Activated CD8-positive, alpha-beta memory T cell treated with anti-CD3 and anti-CD28 coated beads for 48 hours (primary cell): ENCODE measurements at places on chromosomes 2 and 18.

GRCh38 chr2:45588158-45588829, 22.8 kb downstream of the SRBD1 start:
- DNase-seq = no peak

- DNase-seq = no peak
These were observed 91.4 kb upstream of the FHL2 start for GRCh38 chr2:105490204-105490603.

- DNase-seq = no peak
These were observed 51.1 kb downstream of the TEX51 start for GRCh38 chr2:126949775-126950174.

DNA sequence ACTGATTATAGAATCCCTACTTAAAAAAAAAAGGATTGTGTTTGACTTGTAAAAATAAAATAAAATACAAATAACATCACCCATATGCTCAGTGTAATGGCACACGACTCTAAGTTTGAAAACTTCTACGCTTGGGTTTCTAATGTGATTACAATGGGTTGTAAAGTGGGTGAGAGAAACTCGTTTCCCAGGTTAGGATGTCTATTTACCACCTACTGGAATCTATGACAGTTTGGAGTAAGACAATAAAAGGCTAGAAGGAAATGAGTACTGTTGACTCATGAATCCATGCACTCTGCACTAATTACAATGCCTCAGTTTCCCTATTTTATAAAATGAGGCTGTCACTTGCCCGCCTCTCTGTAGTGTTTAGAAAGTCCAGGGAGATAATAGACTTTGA, 204.2 kb upstream of the FBXO11 start:
- no peak for DNase-seq

- DNase-seq = no peak
These were observed 250.4 kb upstream of the DSEL start for GRCh38 chr18:67766930-67767329.

GRCh38 chr2:230230087-230230486, 4.6 kb downstream of the SP140 start:
- no peak for DNase-seq

DNA sequence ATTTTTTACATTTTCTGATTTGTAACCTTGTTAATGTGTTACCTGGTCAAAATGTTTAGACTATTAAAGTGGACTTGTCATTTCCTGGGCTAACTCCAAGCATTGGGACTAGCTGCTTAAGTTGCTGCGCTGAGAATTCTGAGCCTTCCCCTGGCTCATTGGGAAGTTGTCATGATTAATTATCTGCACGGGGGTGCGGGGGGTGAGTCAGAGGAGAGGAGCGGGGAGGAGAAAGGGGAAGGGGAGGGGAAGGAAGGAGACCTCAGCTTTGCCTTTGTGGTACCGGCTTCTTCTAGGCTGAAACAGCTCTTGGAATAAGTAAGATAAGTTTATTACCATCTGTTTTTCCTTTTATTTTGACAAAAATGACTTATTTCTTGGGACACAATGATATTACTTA, 52.9 kb upstream of the APCDD1 start:
- DNase-seq = no peak

- no peak for DNase-seq
These were observed 48.5 kb upstream of the PELI1 start for GRCh38 chr2:64192664-64193105.

- DNase-seq = no peak
These were observed 45.9 kb upstream of the NYAP2 start for GRCh38 chr2:225353579-225354085.

DNA sequence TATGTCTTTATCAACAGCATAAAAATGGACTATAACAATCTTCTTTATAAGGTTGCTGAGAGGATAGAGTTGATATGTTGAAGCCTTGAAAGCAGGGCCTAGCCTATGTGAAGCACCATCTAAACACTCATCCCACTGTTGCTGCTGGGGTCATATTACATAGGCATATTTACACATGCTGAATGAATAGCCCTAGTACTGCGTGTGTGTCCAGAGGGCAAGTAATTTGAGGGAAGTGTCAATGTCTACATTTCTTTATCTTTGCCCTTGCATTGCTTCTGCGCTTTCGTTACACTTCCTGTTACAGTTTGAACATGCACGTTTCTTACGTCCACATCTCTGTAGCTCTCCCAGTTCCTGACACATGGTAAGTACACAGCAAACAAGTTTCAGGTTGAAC, 280.3 kb upstream of the ATP5MC3 start:
- DNase-seq = no peak
